ENCODE measurements at places on chromosomes 2 and 18.

- DNase-seq: no peak
Measured at GRCh38 chr2:79369127-79369526, 143.7 kb upstream of the CTNNA2 start.

DNA sequence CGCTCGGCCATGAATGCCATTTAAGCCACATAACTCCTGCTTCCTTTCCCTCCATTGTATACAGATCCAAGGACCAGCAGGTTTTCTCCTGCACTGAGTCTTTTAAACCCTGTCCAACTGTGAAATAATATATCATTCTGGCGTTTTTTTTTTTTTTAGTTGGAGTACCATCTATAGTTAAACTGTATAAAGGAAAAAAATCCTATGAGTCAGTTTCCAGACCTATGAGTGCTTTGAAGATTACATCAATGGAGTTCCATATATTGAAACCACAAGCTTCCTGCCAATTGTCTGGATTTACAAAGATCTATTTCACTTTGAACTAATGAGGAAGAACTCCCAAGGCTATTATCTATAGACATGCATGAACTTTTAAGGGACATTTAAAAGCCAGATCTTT is 2.4 kb upstream of the MALT1 start:
- no peak for DNase-seq

DNA sequence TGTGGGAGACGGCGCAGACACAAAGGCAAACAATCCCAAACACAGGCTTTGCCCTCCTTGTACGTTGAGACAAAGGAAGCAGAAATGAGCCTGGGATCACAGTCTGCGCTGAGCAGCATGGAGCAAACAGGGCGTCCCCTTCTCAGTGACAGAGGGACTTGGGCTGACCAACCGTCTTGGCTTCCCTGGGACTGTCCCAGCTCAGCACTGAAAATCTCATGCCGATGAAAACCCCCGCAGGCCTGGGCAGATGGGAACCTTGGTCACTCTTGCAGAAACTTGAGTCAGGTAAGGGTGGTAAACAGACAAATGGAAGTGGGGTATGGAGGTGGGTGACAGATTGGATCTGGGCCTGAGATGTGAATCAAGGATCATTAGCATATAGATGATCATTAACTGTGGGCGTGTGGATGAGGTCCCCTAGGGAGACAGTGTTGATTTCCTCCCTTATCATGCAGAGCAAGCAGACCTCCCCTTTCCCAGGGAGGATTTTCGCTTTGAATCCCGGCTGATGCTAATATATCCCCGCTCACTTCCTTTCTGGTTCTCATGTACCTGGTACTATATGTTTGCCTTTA is 19.1 kb upstream of the SH3BP4 start:
- no peak for DNase-seq

DNA sequence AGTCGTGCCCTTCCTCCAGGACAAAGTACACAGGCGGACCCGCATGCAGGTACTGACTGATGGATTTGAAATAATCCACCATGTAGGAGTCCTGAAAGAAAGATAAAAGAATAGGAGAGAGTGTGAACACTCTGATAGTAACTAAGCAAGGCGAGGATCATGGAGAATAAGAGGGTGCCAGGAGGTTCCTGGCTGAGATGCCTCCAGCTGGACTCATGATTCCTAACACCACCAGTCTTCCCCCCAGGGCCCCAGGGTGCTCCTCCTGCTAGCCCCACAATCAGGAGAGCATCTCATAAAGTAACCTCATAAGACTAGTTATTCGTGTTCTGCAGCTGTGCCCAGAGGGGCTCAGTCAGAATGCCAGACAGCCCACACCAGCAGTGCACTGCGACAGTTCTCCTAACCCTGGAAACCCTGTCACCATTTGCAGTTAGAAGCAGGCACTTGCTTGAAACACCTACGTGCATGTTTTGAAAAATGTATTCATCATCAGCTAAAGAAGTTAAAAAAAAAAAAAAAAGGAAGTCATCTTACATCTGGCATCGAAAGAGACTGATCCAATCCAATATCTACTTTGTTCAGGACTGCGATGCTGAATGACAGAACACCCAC is 36.7 kb downstream of the RMC1 start:
- no peak for DNase-seq

DNA sequence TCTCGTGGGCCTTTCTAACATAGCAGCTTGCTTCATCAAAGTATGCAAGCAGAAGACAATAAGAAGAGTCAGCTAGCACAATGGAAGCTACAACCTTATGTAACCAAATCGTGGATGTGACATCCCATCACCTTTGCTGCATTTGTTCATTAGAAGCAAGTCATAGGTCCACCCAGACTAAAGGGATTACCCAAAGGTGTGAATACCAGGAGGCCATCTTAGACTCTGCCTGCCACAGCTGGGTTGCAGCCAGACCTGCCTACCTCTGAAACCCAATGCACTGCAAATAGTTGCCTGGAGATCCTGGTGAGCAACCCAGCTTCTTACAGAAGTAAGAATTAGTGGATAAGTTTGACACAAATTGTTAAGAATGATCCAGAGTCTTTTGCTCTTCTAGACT is 10.6 kb downstream of the SLC1A4 start:
- DNase-seq: no peak

GRCh38 chr2:54052825-54053718 is 62.3 kb upstream of the ACYP2 start:
- no peak for DNase-seq

- no peak for DNase-seq
Measured at GRCh38 chr2:175187378-175187777, 5.9 kb upstream of the ATP5MC3 start.

DNA sequence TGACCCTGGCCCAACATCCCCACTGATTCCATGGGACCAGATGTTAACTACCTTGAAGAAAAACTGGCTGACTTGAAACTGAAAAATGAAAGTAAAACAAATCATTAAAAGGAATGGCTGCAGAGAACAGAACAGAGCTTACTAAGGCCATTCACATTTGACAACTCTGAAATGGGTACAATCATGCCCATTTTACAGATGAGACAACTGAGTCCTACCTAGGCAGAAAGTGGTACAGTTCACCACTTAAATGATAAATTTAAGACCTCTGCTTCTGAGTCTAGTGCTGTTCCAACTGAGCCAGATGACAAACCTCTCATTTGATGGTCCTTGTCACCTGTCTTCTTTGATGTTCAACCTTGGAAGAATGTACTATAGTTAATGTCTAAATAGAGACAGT is 65.8 kb downstream of the THNSL2 start:
- no peak for DNase-seq

DNA sequence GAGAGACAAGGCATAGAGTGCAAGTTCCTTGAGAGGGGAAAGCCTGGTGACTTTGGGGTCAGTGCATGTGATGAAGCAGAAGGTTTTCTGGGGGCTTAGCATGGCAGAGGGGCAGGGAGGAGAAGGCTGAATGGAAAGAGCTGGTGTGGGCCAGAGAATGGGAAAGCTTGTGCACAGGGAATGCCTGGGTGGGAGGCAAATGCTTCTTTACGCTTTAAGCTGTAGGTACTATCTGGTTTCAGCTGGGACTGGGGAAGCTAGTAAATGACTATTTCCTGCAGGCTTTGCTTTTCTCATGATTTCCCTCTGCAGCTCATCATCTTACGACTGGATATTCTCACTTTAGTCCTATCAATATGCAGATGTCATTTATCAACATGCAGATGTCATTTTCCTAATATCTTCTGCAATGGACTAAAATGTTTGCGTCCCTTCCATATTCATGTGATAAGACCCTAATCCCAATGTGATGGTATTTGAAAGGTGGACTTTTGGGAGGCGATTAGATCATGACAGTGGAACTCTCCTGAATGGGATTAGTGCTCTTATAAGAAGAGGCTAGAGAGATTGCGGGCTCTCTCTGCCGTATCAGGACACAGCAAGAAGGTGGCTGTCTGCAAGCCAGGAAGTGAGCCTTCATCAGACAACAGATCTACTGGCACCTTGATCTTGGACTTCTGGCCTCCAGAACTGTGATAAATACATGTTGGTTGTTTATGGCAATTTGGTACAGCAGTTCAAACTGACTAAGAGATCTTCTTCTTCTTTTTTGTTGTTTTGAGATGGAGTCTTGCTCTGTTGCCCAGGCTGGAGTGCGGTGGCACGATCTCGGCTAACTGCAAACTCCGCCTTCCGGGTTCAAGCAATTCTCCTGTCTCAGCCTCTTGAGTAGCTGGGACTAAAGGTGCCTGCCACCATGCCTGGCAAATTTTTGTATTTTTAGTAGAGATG is 50.1 kb downstream of the MYCN start:
- DNase-seq: no peak

DNA sequence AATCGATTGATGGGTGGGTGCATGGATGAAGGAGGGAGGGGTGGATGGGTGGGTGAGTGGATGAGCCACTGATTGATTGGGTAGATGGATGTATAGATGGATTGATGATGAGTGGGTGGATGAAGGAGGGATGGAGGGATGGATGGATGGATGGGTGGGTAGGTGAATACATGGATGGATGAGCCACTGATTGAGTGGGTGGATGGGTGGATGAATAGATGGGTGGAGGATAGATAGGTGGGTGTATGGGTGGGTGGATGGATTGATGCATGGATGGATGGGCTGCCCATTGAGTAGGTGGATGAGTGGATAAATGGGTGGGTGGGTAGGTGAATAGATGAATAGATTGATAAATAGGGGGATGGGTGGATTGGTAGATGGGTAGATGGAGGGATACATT is 30.9 kb downstream of the MLPH start:
- no peak for DNase-seq

DNA sequence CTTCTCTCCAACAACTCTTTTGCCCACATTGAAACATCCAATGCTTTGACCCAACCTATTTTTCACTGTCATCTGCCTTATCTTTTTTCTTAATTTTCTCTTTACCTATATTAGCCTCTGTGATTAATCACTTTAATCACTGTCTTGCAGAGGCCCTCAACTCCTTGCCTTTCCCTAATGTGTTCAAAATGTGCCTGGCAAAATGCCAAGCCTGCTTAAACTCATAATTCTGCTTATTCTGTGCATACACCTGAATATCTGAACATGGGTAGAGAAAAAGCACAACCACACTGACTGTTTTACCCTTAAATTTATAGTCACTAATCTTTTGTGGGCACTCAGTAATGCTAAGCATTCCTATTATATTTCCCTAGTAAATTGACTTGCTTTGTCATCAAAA is 63.0 kb upstream of the GALNT13 start:
- no peak for DNase-seq

DNA sequence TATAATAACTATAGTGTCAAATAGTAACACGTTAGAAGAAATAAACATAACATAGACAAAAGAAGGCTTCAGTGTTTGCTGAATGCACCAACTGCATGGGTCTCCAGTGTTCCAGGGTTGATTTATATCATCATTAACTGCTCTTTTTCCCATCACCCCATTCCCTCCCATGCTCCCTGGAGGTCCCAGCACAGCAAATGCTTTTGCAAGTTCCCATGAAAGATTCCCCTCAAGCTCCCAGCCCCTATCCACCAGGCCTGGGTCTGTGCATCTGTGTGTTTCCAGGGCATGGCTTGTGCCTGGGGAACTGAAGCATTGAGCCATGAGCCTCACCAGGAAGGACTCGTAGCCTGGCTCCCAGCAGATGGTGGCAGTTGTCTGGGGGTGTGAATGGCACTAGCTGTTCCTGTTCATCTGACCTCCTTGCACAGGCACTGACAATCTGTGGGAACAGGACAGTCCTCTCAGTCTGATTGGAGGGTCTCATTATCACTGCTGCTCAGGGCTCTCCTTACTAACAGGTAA is 164.6 kb upstream of the RMP24 start:
- no peak for DNase-seq

DNA sequence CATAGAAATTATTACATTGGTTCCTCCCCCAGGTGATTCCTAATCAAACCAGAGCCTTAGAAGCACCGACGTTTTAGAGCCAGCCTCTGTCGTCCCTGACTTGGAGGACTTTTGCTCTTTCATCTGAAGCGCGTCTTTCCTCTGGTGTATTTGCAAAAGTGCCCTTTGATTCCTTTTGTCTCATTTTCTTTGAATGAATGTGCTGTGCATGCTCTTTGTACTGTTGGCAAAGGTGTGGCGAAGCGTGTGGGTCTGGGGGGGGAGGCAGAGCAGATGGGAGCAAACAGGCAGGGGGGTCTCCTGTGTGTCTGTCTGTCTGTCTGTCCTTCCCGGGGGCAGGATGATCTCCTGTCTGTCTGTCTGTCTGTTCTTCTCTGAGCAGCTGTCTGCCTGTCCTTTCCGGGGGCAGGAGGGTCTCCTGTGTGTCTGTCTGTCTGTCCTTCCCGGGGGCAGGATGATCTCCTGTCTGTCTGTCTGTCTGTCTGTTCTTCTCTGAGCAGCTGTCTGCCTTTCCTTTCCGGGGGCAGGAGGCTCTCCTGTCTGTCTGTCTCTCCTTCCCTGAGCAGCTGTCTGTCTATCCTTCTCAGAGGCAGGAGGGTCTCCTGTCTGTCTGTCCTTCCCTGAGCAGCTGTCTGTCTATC is 205.5 kb upstream of the MYT1L start:
- DNase-seq: no peak

- DNase-seq: no peak
Measured at GRCh38 chr2:157592948-157593347, 35.7 kb downstream of the ACVR1C start.

- no peak for DNase-seq
Measured at GRCh38 chr2:15041429-15041837, 408.9 kb downstream of the LRATD1 start.
